ENCODE measurements at places on chromosomes 3 and 15. TPM values are rescaled to one million over a fixed set of nuclear protein-coding genes. Genes with fewer than 3 reads are reported as not detected.

DNA sequence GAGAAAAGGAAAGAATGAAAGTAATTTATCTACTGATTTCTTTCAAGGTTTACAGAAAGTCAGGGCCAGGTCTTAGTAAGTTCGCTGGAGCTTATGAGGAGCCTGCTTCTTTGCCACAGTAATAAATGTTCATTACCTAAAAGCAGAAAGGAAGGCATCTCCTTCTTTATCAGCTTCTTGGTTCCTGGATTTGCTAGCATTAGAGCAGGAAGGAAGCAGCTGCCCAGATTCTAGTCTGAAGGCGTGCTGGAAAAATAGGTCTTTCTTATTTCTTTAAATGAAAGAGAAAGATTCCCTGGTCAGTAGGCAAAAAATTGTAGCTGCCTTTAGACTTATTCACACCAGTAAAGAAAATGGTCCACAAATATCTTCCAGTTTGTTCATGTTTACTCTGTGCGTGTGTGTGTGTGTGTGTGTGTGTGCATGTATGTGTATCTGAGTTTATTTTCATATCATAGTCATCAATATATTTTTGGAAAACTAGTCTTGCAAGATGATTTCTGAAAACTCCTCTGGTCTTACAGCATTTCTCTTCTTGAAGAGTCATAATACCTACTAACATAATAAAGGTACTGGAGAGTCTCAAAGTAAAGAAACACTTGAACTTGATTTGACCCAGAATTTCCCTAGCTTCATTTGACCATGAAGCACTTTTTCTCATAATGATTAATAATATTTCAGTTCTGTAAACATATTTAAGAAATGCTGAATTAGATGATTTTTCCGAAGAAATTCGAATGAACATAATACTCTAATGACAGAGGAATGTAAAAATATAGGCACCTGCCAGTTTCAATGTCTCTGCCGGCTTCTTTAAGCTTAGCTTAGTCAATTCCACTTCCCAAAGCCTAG is 255.3 kb upstream of the ZPLD1 start:
- no peak for DNase-seq
- peak overlapping the region; percentile 52 for H3K27ac ChIP-seq
- H3K27me3 ChIP-seq, result no peaks in the 10 kb centered on the region
- H3K4me3 ChIP-seq, result no peak overlapping the region

- no peak for DNase-seq
- no peaks in the 10 kb centered on the region for H3K27me3 ChIP-seq
- no peaks in the 10 kb centered on the region for H3K36me3 ChIP-seq
- no peak overlapping the region for H3K4me3 ChIP-seq
- no peak overlapping the region for H3K27ac ChIP-seq
Observed at GRCh38 chr15:46117071-46117470, 482.2 kb downstream of the SQOR start.

DNA sequence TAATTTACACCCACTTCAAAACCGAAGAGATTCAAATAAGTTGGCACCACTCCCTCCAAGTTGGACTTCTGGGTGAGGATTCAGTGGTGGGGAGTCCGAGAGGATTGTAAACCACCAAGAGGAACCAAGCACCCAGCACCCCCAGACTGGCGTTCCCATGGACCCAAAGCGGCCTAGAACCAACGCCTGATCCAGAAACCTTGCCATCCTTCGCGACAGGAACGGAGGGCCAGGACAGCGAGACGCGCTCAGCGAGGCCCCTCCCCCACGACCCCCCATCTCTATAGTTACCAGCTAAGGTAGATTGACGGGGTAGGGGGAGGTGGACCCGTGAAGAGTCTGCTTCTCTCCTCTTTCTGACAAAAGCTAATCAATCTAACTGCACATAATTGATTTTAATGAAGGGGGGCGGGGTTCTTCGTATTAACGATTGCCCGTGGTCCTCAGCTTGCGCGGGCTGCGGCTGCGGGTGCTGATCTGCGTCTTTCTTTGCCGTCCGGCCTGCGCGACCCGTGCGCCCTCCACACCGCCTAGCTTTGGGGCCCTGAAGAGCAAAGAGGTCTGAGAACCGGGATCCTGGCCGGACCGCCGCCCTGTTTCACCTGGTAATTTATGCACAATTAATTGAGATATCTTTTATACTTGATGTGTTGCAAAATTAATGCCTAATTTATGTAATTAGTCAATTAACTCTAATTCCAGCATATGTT is 10.9 kb upstream of the FOXB1 start:
- H3K27ac ChIP-seq, result no peak overlapping the region
- H3K36me3 ChIP-seq, result no peaks in the 10 kb centered on the region
- no peak overlapping the region for H3K4me3 ChIP-seq
- no peak for DNase-seq

Gene ZNF80
- total RNA-seq, result not detected
